Vagina (tissue), 2 donors: ENCODE measurements at places on chromosomes 4 and X.

- DNase-seq: no peak
Measured at GRCh38 chr4:137705171-137705783, 173.0 kb upstream of the PCDH18 start.

GRCh38 chr4:155787113-155787710, 28.4 kb downstream of the GUCY1B1 start:
- no peak for DNase-seq

DNA sequence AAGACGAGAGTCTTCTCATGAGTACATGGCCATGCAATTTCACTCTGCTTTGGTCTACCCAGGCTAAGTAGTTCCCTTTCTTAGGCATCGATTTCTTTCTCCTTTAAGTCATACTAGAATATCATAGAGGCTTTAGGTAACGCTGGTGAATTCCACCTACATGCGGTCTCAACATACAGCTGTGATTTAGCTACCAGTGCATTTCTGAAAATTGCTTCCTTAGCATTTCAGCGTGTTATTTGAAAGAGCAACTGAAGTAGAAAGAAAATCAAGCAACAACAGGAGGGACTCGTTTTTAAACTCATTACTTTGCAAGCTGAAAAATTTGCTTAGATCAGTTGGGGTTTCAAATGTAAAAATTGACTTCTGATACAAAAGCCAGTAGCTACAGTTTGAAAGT, 48.1 kb upstream of the RASGEF1B start:
- DNase-seq: no peak

- no peak for DNase-seq
Measured at GRCh38 chr4:77917601-77918000, 55.0 kb downstream of the MRPL1 start.

DNA sequence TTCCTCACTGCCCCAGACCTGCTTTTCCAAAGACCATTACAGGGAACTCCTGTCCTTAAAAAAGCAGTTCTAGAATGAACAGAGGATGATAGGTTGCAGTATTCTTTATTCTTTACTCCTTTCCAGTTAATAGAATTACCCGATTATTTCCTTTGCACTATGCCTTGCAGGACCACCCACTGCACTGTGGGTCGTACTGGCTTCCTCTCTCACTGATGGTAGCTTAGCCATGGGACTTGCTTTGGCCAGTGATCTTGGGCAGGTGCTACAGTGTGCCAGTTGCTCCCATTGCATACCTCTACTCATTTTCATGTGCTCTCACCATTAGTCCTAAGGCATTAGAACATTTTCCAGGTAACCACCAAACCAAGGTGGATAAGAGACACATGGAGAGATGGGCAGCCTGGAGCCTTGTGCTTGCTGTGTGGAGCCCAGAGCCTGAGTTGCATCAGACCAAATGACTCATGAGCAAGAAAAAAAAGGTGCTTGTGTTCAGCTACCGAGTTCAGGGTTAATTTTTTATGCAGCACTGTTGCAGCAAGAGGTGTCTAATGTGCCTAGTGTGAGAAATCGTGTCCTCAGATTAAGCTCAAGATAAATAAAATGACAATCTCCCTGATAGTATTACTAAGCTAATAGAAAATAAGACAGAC, 7.6 kb upstream of the UNC5C start:
- no peak for DNase-seq

DNA sequence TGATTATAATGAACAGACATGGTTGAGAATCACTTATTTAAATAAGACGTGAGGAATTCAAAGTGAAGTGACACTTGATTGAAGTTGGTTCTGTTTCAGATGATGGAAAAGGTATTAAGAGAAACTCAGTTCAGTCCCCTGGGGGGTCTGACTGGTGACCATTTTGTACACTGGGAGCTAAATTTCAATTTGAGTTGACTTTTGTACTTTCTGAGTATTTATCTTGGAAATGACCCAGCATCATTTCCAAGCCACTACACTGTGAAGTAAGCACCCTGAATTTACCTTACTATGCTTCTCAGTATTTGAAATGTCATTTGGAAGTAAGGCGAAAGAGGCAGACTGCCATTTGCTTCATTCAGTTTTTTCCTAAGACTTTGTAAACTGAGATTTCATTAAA, 73.4 kb downstream of the CNOT6L start:
- no peak for DNase-seq

- no peak for DNase-seq
Measured at GRCh38 chr4:163610648-163611047, 116.2 kb downstream of the TMA16 start.

DNA sequence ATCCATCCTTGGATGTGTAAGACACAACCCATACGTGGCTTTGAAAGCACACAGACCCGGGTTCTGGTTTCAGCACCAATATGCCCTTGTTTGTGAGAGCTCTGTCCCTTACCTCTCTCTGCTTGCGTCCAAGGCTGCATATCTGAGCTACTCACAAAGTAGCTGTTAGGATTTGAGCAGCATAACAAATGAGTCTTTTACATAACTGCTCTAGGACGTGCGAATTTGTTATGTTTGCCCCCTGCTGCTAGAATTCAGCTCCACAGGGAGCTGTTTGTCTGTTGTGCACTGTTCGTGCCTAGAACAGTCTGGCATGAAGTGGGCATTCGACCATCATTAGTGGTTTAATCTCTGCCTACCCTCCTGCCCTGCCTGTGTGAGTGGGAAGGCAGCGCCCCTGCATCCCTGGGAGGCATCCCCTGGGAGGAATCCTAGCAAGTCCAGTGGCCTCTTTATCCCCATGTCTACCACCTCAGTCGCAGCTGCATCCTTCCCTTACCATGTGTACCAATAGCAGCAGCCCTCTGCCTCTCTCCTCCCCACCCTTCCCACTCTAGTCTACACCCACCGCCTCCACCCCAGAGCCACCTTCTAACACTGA, 42.1 kb downstream of the SLC2A9 start:
- peak; percentile 67 for DNase-seq

DNA sequence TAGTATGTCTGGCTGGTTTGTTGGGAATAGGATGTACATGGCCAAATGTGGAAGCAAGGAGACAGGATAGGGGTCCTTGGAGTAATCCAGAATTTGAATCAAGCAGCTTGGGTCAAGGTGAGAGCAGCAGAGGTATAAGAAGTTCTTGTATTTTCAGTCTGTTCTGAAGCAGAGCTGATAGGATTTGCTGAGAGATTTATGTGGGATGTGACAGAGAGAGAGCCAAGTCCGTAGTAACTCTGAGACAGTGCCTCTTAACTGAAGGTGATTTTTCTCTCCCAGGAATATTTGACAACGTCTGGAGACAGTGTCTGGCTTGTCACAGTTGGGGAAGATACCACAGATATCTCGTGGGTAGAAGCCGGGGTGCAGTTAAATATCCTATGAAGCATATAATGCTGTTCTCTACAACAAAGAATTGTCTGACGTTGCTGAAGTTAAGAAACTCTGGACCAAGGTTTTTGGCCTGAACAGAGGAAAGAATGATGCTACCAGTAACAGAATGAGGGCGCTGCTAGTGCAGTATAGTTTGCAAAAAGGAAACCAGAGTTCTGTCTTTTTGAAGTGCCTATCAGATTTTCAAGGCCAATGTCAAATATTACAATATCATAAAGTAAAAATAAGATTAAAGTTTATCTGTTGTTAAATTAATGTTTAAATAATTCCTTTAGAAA, 184.0 kb downstream of the ARHGAP24 start:
- no peak for DNase-seq

DNA sequence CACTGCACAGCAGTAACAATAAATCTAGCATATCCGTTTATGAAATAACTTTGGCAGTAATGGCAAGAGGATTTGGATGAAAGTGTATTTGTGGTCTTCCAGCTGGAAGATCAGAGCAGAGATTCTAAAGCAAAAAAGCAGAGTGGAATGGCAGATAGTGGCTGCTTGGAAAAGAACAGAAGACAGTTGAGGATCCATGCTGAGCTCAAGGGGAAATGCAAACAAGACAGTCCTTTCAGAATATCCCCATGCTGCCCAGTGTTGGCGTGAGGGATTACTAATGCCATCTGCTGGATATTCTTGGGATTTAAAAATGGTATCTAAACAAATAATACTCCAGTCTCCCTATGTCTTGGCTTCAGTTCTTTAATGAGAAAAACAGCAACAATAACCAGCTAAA, 629.1 kb upstream of the ATOH1 start:
- DNase-seq: no peak

GRCh38 chr4:73533515-73534422, 52.2 kb downstream of the AFM start:
- no peak for DNase-seq

DNA sequence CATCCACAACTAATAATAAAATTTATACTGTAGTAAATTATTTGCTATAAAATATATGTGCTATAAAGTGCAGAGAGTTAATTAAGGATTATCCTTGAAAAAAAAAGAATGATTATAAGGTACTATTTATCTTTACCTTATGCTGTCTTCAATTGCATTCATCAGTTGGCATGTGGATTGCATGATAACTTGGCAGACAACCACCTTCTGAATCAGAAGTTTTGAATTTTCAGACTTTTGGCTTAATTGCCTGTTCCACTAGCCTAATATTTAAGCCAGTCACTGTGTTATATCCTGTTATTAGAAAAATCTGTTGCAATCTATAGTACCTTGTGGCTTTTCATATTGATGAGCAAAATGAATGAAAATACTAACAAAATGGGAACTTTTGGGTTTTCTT, 1040.3 kb upstream of the PCDH10 start:
- DNase-seq: no peak

DNA sequence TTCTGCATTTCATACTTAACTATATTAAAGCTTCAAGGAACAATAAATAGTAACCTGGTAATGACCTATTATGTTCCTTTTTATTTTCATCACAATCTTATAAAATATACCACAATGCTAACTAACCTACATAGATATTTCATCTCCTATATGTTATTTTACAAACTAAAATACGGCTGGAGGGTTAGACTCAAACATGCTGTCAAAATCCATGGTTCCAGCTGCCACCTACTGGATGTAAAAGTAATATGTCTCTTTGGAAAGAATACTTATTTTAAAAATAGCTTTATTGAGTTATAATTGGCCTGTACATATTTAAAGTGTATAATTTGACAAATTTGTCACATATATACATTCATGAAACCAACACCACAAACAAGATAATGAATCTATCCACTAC, 15.0 kb downstream of the RGN start:
- DNase-seq: no peak

DNA sequence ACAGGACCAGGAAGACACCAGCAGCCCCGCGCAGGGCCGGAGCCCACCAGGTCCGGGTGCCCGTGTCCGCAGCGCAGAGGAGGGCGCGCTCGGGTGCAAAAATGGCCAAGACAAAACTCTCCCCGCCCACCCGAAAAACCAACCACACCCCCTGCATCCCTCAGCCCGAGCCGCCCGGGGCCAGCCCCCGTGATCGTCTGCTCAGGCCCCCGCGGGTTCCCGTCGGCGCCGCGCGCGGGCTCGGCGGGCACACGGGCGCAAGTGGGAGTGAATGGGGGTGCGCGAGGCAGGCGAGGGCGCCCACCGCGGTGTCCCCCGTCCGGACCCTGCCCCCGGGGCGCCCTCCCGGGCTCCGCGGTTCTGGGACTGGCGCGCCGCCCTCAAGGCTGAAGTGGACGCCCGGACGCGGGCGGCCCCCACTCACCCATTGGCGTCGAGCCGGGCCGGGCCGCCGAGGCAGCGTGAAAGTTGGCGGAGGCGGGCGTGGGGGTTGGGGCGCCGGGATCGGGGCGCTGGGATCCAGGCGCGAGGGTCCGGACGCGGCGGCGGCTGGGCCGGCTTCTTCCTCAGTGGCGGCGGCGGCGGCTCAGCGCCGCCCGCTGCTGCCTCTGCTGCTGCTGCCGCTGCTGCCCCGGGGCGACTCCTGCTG, 393 bp downstream of the SH3KBP1 start:
- no peak for DNase-seq

GRCh38 chr4:47478804-47479203, 6.3 kb upstream of the ATP10D start:
- DNase-seq: no peak

DNA sequence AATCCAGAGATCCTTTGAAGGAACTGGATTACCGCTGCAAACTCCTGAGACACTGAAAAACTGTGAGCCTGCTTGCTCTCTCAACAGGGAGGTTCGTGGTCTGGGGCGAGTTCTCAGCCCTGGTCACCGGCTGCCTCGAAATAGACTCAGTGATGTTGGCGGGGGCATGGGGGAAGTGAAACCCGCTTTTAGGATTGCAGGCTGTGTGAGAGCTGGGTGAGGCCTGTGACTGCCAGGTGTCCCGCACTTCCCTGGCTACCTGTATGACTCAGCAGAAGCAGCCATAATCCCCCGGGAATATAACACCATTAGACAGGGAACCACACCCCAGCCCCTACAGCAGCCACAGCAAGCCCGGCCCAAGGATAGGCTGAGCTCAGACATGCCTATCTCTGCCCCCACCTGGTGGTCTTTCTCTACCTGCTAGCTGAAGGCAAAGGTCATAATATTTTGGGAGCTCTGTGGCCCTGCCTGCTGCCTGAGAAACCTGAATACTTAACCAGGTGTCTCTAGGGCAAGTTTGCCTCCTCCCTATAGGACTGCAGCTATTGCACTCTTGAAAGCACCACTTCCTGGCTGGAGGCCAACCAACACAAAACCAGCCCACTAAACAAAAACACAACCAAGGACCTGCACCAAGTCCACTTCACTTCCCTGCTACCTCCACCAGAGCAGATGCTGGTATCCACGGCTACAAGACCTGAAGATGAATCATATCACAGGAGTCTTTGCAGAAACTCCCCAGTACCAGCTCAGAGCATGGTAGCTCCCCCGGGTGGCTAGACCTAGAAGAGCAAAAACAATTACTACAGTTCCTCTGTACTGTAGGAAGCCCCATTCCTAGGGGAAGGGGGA, 202.0 kb downstream of the RRAGB start:
- no peak for DNase-seq

- DNase-seq: no peak
Measured at GRCh38 chr4:6908432-6909112, 1.1 kb upstream of the TBC1D14 start.

DNA sequence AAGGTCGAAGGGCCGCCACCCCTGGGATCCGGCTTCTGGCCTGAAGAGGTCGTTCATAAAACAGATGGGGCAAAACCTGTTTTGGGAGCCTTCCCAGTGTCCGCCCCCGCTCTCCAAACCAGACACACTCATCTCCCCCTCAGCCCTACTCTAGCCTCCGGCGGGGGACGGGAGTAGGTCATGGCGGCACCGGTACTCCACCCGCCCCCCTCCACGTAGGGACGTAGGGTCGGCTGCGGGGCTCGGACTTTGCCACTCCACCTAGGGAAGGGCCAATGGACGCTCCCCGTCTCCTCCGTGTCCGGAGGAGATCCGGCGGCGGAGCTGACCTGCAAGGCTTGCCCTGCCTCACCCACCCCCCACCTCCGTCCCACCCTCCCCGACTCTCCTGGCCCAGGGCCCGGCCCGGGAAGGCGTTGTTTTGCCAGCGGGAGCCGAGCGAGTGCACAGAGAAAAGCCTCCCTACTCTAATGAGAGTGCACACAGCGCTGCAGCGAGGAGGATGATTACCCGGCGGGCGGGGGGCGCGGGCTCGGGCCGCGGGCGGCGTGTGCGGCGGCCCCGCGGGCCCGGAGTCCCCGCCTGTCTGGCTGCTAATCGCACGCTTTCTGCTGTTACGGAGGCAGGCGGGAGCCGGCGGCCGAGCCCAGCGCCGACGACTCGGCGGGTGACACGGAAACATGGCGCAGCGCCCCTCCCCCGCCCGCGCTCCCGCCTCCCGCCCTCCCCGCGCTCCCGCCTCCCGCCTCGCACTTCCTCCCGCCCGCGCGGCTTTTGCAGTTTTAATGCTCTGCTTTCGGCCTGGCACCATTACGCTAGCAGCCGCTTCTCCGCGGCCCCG, 8.3 kb upstream of the BCOR start:
- DNase-seq: no peak
